Activated T-cell treated with anti-CD3 and anti-CD28 coated beads, Interleukin-2, amount 50 U/mL, for 72 hours (primary cell): ENCODE measurements at places on chromosomes 11 and 22. TPM values are rescaled to one million over a fixed set of nuclear protein-coding genes. Genes with fewer than 3 reads are reported as not detected.
A peak's percentile ranks its signal among the peaks of the same experiment; 100 is the strongest.

ASCL2 gene
- 0.38 TPM for total RNA-seq

DEFB131B gene
- total RNA-seq, result not detected

MPEG1 gene
- not detected for total RNA-seq

DNA sequence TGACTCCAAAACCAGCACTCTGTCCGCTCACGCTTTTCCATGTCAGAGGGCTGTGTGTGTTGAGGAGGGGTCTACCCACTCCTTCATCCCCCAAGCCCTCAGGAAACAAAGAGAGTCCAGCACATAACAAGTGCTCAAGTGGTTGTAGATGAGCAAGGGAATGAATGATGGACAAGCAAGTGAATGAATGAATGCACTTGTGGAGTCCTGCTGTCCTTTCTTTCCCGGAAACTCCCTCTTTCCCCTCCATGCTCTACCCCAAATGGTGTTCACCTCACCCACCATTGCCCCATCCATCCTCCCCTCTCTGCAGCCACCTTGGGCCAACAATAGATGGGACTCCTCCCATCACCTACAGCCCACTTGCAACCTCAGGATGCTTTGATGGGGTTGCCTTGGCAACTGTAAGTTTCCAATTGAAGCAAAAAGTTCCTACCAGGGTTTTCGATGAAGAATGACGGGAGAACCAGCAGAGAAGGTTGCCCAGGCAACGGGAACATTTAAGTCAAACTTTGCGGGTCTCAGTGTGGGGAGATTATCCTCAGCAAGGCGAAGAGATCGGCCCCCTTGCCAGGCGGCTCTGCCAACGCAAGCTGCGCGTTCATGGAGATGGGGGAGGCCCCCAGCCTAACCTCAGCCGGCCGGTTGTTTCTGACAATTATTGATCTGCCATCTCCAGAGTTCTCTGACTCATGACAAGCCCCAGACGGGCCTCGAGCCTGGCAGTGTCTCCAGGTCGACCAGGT is 51.1 kb downstream of the MCM5 start:
- no peak for DNase-seq

GRCh38 chr11:61719978-61720377 is 32.5 kb upstream of the MYRF start:
- DNase-seq, result no peak

DNA sequence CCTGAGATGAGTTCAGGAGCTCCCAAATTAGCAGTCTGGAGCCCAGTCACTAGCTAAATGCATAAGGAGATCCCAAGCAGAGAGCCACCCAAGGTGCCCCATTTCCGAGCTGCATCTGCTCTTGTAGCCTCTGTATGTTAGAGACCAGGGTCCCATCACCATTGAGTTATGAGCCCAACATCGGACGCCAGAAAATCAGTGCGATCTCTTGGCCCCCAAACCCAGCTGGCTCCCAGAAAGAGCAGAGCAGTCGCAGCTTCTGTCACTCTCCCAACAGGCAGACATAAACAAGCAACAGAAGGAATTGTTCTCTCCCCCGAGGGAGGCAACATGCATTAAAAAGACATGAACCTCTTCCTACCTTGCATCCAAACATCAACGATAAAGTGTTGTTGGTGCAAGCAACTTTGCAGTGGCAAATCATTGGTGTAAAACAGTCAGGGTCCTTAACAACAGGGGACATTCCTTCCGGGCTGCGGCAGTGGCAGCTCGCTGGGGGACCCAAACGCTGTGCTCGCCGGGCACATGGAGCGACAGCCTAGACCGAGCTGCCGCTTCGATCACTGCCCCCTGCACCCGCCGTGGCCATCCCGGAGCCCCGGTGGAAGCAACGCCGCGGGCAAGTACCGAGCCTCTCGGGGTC is 907.1 kb downstream of the DLG2 start:
- DNase-seq, result no peak

- peak; percentile 81 for DNase-seq
Observed at GRCh38 chr11:133966921-133967598, 10.3 kb upstream of the IGSF9B start.

CRYAB gene
- total RNA-seq, result not detected

- DNase-seq, result no peak
Observed at GRCh38 chr11:33899400-33900037, 7.6 kb upstream of the LMO2 start.

GRCh38 chr11:33716243-33716642 is 15.6 kb upstream of the C11orf91 start:
- DNase-seq, result no peak

DNA sequence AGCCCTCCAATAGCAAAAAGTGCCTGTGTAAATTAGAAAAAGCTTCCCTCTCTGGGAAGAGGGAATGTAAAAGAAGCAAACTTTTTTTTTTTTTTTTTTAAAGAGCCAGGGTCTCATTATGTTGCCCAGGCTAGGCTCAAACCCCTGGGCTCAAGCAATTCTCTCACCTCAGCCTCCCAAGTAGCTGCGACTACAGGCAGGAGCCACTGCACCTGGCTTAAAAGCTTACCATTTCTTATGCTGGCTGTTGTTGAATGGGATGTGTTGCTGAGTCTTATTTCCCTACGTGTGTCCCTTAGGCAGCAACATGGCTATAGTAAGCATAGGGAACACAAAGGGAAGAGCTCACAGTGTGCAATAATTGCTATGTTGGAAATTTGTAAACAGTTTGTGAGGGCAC is 225.5 kb upstream of the CCDC90B start:
- DNase-seq, result no peak

C11orf98 gene
- 59.2 TPM for total RNA-seq

GGT5 gene
- total RNA-seq, result not detected

- DNase-seq, result no peak
Observed at GRCh38 chr11:116421529-116422185, 351.1 kb downstream of the BUD13 start.

PLEKHB1 gene
- 11.3 TPM for total RNA-seq

GRCh38 chr11:121035169-121035755 is 11.4 kb downstream of the TBCEL start:
- DNase-seq, result no peak

DNA sequence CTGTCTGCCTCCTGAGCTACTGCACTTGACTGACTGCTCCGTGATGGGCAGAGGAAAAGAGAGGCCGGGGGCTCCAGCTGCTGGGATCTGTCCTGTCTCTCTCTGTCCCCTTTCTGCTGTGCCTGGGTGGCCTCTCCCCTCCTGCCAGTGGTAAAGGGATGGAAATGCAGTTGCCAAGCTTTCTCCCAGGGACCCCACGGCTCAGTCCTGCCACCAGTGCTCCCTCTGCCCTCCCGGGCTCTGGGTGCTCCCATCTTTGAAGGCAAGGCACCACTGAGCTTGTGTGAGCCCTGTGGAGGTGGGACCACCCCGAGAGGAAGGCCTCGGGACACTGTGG is 32.0 kb downstream of the NADSYN1 start:
- DNase-seq, result no peak

ALKBH3 gene
- total RNA-seq, result 81.7 TPM

DNA sequence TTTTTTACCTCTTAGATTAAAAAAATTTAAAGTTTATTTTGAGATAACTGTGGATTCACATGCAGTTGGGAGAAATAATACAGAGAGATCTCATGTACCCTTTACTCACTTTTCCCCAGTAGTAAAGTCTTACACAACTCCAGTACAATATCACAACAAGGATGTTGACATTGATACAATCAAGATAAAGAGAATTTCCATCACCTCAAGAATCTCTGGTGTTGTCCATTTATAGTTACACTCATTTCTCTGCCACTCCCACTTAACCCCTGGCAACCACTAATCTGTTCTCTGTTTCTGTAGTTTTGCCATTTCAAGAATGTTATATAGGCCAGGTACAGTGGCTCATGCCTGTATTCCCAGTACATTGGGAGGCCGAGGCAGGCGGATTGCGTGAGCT is 10.5 kb upstream of the ZBED5 start:
- no peak for DNase-seq

- no peak for DNase-seq
Observed at GRCh38 chr11:68958211-68958610, 22.6 kb downstream of the MRGPRD start.

SLC29A2 gene
- total RNA-seq, result 3.6 TPM

MN1 gene
- 0.02 TPM for total RNA-seq

DNA sequence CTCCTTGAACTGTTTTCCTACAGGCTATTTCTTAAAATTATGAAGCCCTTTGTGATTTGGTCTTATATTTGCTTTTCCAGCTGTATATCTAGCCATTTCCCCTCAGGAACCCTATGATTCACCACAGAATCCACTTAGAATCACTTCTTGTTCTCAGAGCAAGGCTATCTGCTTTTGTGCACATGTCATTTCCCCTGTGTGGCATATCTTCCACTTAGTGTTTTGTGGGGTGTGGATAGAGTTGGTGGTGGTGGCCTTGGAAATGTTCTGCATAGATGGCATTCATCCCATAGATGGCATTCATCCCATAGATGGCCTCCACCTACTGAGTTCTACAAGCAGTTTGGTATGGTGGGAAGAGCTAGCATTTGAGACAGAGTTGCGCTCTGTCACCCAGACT is 44.7 kb downstream of the SWAP70 start:
- DNase-seq, result no peak

GRCh38 chr11:532527-532985 is 2.8 kb downstream of the HRAS start:
- no peak for DNase-seq

OR8D2 gene
- total RNA-seq, result not detected

GRCh38 chr22:22021162-22021750 is 38.7 kb upstream of the TOP3B start:
- DNase-seq, result no peak

DNA sequence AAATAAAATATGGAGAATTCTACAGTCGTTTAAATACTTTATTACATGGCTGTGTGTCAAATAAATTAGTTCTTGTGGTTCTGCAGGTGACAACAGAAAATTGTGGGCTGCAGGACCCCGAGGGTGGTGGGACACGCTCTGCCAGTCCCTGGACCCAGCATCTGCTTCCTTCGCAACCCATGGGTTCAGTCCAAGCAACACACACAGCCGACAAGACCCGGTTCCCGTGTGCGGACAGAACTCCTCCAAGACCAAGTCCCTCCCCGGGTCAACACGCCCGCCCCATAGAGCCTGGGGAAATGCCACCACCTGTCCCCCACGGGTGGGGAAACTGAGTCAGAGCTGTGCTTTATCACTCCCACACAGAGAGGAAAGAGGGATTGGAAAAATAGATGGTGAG is 238.9 kb downstream of the BRD1 start:
- DNase-seq, result no peak

DNA sequence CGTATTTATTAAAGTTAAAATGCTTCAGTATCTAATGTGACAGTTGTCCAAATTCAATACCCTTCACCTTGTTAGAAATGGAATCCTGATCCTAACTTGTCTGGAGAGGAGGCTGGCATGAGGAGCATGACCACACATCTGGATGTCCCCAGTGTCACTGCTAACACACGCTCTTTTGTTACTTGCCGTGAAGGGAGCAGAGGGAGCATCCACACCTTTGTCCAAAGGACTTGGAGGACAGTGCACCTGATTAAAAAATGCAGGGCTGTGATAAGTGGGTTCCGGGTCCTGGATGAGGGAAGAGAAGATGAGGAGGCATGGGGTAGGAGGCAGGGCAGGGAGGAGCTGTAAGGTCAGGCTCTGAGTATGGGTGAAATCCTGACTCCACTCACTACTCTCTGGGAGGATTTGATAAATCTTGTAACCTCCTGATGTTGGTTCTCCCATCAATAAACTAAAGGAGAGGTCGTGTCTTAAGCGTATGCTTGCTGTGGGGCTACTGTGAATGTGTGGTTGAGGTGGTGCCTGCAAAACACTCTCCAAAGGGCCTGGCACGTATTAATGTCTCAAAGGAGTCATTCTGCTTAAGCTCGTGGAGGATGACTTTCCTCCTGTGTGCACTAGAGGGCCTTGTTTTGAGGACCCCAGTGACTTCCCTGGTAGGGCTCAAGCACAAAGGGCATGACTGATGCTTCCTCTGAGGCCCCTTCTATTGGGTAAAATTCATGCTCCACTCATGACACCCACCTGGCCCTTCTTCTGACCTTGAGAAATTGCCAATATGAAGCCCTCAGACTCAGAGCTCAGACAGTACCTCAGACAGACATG is 16.8 kb upstream of the IGLL5 start:
- DNase-seq, result no peak

DNA sequence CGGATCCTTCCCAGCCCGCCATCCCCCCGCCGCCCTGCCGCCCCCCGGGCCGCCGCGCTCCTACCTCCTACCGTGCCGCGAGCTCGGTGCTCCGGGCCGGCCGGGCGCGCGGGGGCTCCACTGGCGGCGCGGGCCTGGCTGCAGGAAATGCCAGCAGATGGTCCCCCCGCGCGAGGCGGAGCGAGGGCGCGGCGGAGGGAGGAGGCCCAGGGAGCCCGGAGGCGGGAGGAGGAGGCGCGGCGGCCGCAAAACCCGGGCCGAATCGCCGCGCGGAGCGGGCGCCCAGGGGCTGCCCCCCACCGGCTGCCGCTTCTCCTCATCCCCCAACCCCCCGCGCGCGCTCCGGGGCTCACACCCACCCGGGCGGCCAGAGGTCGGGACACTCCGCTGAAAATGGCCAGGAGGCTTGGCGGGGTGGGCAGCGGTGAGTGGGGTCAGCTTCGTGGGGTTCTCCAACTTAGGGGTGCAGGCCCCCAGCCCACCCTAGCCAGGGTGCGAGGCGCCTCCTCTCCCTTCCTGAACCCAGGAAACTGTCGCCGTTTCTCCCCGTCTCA is at the start of gene OSBPL5:
TSS of gene OSBPL5 (minus strand) at position 159 of the 554 bp plus-strand sequence. CDS start 36,162 bp downstream, outside the sequence.
- peak; percentile 78 for DNase-seq

CRYBB3 gene
- total RNA-seq, result 0.30 TPM

- DNase-seq, result no peak
Observed at GRCh38 chr11:85029964-85030363, 597.2 kb downstream of the DLG2 start.

- peak; percentile 65 for DNase-seq
Observed at GRCh38 chr22:30694640-30695350, at the start of gene OSBP2. OSBP2 (plus strand) TSS chr22:30694874; CDS start chr22:30694910, 36 bp downstream.

MYO7A gene
- 0.29 TPM for total RNA-seq

- DNase-seq, result no peak
Observed at GRCh38 chr11:47400768-47401279, 7.6 kb upstream of the SLC39A13 start.

SLC22A9 gene
- total RNA-seq, result not detected

DNA sequence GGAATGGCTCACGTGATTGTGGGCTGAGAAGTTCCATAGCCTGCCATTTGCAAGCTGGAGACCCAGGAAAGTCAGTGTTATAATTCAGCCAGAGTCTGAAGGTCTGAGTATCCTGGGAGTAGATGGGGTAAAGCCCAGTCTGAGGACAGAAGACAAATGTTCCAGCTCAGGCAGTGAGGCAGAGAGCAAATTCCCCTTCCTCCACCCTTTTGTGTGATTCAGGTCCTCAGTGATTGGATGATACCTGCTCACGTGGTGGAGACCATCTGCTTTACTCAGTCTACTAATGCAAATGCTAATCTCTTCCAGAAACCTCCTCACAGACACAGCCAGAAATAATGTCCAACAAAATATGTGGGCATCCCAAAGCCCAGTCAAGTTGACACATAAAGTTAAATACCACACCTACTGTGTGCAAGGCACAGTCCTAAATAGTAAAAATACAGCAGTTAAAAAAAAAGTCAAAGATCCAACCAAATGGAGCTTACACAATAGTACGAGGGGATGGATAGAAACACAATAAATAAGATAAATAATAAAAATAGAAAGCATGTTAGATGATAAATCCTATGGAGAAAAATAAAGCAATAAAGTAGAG is 13.2 kb upstream of the APOL6 start:
- DNase-seq, result no peak
